Vagina (tissue), 2 donors: ENCODE measurements at places on chromosomes 7 and 10. TPM values are rescaled to one million over a fixed set of nuclear protein-coding genes. Genes with fewer than 3 reads are reported as not detected.

DNA sequence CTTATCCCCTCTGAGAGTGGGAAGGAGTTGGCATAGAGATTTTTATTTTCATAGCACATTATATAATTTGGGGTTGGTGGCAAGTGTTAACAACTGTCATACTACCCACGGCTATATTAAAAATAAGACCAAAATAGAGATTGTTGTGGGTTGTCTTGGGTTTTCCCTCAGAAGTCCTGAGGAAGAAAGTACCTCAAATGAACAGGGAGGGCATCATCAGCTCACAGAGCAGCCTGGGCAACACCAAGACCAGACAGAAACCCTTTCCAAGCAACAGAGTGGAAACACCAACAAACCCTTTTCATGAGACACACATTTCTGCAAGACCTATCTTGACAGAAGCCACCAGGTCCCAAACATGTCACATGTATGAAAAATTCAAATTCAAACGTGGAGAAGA is 121.2 kb downstream of the GLI3 start:
- H3K36me3 ChIP-seq, result no peaks in the 10 kb centered on the region
- H3K27me3 ChIP-seq, result no peaks in the 10 kb centered on the region
- H3K27ac ChIP-seq, result no peak overlapping the region
- H3K4me3 ChIP-seq, result no peak overlapping the region

DNA sequence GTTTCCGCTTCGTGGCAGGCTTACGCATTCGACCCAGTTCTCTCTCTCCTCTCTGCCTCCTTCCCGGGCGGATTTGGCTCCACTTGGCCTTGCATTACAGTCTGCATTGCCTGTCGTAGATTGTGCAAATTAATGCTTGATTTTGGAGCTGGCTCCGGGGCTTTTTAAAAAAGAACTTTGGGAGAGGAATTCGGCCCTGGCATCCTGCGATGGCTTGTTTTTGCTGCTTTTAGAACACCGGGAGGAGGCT is 767 bp downstream of the EIF4EBP2 start:
- H3K27ac ChIP-seq, result peak overlapping the region; percentile 95
- no peaks in the 10 kb centered on the region for H3K27me3 ChIP-seq
- no peak for DNase-seq
- H3K36me3 ChIP-seq, result no peaks in the 10 kb centered on the region
- H3K4me3 ChIP-seq, result peak overlapping the region; percentile 94

GRCh38 chr10:75014516-75015230 is 96.8 kb upstream of the SAMD8 start:
- H3K27ac ChIP-seq, result peak overlapping the region; percentile 6
- H3K36me3 ChIP-seq, result no peaks in the 10 kb centered on the region
- no peaks in the 10 kb centered on the region for H3K27me3 ChIP-seq
- no peak for DNase-seq

The PBLD gene
- total RNA-seq, result 1.2 TPM

DNA sequence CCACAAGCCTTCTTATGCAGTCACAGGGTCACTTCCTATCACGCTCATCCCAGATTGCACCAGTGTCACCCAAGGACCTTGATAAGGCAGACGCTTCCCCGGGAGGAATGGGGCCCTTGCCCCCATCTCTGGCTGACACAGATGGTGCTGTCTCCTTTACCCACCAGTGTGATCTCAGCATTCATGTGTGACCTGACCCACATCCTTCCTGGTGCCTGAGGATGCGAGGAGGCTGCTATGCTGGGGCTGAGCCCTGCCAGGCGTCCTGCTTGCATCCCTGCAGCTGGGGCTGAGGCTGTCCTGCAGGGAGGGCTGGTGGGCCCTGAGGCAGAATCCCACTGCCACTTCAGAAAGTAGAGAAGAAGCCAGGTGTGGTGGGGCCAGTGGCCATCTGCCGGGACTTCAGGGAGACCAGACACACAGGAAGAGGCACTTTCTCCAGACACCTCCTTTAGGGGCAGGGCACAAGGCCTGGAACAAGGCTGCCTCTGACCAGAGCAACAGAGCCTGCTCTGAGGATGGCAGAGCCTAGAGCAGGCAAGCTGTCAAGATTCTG is 35.3 kb downstream of the RASGEF1A start:
- no peak overlapping the region for H3K4me3 ChIP-seq
- H3K27me3 ChIP-seq, result peaks cover 4% of the 10 kb centered on the region
- no peak overlapping the region for H3K27ac ChIP-seq
